ENCODE measurements at places on chromosomes 12 and 14.

GRCh38 chr14:55977392-55978150 lies 140.6 kb upstream of the PELI2 start:
- no peak for DNase-seq

DNA sequence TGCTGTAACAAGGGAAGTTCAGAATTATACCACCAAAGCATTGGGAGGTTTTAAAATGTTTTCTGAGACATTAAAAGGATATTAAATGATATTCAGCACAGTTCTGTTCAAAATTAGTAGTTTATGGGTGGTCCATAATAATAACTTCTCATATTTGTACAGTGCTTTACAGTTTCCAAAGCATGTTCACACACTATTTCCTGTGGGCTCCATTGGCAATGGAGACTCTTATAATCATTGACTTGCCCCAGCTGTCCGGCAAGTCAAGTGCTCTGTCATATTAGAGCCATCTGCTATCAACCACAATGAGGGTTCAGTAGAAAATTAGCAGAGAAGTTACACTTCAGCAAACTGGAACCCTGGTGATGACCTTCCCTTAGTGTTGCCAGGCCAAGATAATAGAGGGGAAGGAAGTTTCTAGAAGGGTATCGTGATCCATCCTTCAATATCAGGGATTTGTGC lies 526.6 kb upstream of the CCDC196 start:
- no peak for DNase-seq

DNA sequence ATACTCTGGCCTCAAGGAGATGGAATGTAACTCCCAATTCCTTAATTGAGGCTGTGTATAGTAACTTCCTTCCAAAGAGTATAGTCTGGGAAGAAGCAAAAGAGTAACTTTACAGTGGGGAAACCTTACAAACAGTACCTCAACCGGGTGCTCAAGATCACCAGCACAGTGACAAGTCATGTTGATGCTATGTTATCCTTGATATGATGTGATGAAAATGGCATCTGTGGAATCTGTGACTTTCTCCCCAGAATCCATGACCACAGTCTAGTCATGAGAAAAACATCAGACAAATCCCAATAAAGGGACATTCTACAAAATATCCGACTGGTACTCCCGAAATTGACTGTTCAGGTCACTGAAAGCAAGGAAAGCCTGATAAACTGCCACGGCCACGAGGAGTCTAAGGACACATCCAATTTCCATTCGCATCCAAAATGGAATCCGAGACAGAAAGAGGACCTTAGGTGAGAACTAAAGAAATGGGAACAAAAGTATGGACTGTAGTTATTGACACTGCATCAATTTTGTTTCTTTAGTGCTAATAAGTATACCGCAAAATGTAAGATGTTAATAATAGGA lies 97.3 kb upstream of the FRMD6 start:
- DNase-seq, result no peak

DNA sequence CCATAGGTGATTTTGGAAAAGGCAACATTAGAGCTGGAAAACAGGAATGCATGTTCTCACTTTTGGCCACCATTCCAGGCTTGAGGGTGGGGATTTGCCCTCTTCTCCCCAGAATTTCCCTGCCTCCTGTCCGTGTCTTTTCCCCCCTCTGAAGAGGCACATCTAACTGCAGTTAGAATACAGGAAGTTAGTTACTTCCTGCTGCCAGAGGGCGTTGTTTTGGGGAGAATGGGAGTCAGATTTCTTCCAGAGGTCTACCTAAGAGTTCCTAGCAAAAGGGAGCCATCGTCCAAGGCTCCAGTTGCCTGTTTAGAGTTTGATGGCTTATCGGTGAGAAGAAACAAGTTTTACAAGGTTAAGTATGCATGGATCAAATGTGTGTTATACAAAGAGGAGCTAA lies 112.8 kb upstream of the IGF1 start:
- no peak for DNase-seq

DNA sequence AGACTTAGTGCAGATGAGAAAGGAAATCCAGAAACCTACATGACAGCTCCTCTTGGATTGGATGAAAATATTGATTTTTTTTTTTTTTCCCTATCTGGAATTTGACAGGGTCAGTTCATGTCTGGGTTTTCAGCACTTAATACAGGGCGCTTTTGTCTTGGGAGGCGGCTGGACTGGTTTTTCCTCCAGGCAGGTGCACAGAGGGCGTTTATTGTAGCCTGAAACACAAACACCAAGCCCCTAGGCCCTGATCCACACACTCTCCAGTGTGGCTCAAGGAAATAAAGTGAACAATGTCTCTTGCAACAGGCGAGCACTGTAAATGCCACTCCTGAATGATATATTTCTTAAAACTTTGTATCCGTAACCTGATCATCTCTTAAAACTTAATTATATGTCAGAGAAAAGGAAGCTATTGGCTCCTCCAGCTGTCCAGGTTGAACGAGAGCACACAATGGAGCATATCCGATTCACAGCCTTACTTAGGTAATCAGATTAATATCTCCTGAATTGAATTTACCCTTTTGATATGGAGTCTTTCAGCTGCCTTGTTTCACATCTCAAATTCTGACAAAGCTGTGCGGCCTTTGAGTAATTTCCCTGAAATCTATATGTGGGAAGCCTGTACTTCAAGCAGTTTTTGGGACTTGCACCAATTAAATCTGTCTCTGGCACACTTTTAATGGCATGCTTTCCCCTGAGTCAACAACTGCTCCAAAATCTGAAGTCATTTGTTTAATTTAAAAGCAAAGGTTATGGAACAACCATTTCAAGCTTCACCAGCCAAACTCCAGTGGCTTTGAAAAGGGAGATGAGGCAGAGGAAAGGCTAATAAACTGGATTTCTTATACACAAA lies 485.7 kb downstream of the ZFP36L1 start:
- no peak for DNase-seq

- DNase-seq, result no peak
Measured at GRCh38 chr12:59087691-59088090, 167.4 kb upstream of the LRIG3 start.

- DNase-seq, result no peak
Measured at GRCh38 chr12:24952389-24952788, 3.5 kb upstream of the BCAT1 start.

GRCh38 chr12:41932470-41932991 lies 212.1 kb downstream of the GXYLT1 start:
- peak; percentile 89 for DNase-seq

DNA sequence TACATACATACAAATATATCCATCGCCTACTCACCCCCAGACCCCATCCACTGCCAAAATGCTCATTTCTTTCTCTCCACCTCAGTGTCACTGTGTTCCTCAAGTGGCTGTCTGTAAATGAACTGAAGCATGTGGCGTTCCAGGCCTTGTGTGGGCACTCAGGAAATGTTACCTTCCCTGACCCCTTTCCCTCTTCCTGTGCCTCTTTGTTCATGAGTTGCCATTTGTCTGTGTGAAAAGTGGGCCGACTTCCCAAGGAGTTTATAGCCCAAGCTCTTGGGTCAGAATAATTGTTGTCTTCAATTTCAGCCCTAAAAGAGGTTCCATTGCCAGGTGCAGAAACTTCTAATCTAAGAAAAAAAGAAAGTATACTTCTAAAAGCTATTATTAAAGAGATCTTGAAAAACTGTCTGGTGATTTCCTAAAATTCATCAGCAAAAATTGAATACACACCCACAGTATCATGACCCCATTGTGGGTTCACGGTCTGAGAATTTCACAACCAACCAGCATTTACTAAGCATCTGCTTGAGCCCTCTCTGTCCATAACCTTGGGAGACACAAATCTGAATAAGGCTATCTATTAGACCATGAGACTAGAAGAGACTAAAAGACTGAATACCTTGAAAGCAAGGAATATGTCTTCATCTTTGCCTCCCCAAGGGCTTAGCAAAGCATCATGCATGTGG lies 201.4 kb upstream of the EEA1 start:
- no peak for DNase-seq

- DNase-seq, result no peak
Measured at GRCh38 chr12:57983146-57983857, 41.9 kb downstream of the ATP23 start.

DNA sequence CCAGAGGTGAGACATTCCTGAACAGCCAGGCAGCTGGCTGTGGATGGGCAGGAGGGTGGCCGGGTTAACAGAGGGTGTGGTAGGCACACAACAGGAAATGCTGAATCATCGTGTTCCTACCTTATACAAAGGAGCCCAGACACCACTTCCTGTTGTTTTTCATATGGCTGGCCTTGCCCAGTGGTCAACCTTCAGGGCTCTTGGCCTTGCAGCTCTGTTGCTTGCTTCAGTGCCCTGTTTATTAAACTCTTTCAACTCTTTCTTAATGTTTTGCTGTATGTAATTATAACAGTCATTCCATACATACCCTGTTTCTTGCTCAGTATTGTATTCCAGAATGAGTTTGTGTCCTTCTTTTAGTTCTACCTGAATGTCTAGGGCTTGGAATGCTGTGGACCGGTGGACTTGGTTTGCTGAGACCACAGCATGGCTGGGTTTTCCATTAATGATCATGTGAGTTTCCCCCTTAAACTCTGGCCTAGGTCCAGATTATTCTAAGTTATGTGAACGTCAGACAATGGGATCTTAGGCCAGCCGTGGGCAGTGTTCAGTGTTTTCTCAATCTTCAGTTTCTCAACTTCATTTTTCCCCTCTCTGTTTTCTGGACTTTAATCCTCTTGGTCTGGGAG lies 11.9 kb downstream of the CFAP54 start:
- DNase-seq, result no peak

DNA sequence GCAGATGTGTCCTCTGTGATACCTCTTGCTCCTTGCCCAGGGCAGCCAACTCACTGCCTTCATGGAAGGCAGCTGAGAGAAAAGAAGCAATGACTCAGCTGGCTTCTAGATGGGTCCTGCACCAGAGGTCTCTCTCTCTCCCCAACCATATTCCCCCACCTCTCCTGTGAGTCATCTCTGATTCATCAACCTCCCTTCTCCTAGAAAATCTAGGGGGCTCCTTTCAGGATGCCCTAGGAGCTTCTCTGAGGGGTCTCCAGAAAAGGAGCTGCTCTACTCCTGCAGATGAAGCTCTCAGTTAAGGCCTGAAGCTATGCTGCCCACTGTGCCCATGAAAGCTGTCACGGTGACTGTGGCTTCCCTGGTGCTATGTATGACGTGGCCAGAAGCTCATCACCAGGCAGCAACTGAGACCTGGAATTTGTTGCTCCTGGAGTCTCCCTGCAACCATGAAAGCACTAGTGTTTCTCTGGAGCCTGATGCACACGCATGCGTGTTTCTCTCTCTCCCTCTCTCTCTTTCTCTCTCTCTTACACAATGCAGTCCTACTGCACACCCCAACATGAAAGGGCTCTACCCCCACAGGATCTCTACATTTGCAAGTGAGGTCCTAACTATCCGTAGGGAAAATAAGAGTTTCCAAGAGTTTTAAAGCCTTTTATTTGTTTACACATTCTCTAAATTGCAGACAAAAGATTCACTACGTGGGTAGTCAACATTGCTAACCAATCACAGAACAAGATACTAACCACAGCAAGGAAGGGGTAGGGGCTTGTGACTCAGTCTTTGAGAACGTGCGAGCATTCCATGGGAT lies 285.3 kb downstream of the DPF3 start:
- DNase-seq, result no peak

- DNase-seq, result no peak
Measured at GRCh38 chr12:52390739-52391617, 5.5 kb upstream of the KRT84 start.

DNA sequence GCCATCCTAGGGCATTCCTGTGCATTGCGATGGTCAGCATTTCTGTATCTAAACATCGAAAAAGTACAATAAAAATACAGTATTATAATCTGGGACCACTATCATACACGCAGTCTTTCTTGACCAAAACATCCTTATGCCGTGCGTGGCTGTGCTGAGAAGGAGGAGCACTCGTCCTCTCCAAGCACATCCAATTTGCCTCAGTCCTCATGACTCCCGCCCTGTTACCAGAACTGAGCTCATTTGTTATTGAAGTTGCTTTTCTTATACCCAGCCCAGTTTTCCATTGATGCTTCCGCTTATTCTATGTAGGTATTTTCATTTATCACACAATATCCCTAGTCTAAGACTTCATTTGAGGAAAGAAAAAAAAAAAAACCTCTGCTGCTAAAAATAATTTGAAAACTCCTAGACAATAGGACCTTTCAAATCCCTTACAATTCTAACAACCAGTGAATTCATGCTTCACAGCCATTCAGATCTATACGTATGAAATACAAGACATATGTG lies 236.9 kb upstream of the PLEKHG7 start:
- DNase-seq, result no peak

DNA sequence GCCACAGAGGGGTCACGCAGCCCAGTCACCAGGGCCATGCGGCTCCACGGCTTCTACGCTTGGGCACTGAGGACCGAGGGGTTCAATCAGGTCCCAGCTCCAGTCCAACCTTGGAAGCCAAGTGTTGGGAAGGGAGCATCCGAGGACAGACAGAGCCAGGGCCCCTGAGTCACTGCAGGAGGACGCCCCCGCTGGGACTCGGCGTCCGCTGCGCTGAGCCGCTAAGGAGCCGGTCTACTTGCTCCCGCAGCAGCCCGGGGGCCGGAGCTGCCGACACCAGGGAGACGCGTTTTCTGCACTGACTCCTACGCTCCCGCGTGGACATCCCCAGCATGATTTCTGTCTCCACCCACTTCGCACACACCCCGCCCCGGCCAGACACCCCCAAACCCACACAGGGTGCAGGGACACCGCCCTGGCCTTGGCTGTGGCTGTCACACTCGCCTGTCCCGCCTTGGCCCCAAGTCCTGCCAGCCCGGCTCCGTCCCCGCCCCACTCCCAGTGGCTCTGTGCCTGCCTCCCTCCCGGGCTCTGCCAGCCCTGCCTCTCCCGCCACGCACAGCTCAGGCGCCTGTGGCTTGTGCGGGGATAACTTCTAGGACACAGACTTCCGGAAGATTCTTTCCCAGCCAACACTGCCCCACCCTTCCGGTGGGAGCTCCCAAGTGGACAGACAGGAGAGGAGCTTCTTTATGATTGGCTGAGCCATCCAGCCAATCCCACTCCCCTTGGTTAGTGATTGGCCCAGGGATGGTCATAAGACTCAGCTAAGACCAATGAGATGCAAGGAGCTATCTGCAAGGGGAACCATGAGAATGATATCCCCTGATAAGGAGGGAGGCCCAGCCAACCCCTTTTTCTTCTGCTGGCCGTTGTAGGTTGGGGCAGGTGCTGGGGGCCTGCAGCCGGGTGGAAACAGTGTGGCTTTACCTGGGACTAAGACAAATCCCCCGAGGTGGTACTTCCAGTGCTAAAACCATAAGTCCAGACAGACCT lies 118.9 kb upstream of the SFSWAP start:
- no peak for DNase-seq

GRCh38 chr14:31842899-31843298 lies 234.2 kb upstream of the ARHGAP5 start:
- DNase-seq, result no peak

DNA sequence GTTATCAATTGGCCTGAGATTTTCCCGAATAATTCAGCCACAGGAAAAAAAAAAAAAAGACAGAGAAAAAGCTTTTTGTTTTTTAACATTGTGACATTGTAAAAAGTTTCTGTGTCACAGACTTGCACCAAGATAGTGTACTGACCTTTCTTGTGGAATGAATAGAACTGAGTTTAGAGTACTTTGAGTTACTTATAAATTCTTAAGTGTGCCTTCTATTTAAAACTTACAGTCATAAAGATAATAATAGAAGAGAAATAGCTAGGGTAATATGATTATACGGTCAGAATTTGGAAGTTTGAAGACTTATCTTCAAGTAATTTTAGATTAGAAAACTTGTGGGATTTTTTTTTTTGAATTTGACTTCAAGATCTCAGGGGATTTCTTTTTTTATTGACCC lies 88.8 kb downstream of the FGD4 start:
- no peak for DNase-seq

- DNase-seq, result peak; percentile 98
Measured at GRCh38 chr12:110583137-110584059, at the start of gene PPTC7. Gene PPTC7, minus strand, starts transcription at chr12:110583318. Its CDS starts 287 bp downstream, at chr12:110583031.
